Right ventricle myocardium inferior (tissue), 1 donor: ENCODE measurements at places on chromosomes 4 and X. TPM values are rescaled to one million over a fixed set of nuclear protein-coding genes. Genes with fewer than 3 reads are reported as not detected.

LRCH2 gene
- 1.4 TPM for total RNA-seq

- no peak for DNase-seq
Measured at GRCh38 chr4:120266602-120267001, 200.0 kb upstream of the MAD2L1 start.

DNA sequence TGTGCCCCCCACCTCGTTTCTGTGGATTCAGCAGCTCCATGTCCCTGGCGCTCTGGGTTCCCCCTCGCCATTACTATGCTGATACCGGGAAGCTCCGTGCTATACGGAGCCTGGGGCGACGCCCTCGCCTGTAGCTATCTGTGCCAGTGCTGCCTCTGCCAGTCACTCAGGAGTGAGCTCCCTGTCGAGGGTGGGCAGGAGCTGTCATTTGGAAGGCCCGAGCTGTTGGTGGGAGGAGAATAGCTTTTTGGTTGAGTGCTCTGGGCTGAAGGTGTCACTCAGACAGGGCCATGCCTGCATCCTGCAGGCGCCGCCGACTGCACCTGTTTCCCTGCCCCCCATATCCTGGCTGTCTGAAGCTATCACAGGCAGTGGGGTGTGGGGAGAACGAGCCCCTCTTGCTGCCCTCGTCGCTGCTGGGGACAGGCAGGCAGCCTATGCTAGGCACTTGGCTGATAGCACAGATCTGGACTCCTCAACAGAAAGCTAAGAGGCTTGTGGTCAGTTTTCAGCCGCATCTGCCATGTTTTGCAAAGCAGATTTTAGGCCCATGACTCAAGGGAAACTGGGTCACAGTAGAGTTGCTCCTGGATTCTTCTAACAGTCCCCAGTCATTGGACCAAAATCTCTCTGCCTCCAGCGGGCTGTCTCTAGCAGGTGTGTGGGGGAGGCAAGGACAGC is 31.8 kb downstream of the CPLX1 start:
- peak; percentile 41 for DNase-seq

DNA sequence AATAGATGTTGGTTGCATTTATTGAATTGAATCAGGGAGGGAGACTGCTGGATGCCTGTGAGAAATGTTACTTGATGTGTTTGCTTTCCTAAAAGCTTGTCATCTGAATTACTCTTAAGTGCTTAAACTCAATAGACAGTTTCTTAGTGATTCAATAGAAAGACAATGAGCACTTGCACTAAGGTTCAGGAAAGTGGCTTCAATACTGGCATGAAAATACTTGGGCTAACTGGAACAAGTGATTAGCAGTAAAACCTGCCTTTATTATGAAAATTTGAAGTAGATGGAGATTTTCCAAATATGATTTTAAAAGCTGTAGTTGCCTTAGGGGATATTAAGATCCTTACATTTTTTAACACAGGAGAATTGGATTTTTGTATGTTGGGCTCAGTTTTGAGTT is 123.3 kb downstream of the RNF150 start:
- DNase-seq = no peak

- DNase-seq = no peak
Measured at GRCh38 chr4:72971572-72971971, 97.9 kb downstream of the COX18 start.

RIBC1 gene
- total RNA-seq = 0.62 TPM

GRCh38 chrX:153933748-153934147 is 1.1 kb downstream of the NAA10 start:
- DNase-seq = no peak

- no peak for DNase-seq
Measured at GRCh38 chrX:10064736-10065135, 92.0 kb upstream of the CLCN4 start.
